Left ventricle myocardium superior (tissue), 1 donor: ENCODE measurements at places on chromosomes 4 and X.
A peak's percentile ranks its signal among the peaks of the same experiment; 100 is the strongest.

DNA sequence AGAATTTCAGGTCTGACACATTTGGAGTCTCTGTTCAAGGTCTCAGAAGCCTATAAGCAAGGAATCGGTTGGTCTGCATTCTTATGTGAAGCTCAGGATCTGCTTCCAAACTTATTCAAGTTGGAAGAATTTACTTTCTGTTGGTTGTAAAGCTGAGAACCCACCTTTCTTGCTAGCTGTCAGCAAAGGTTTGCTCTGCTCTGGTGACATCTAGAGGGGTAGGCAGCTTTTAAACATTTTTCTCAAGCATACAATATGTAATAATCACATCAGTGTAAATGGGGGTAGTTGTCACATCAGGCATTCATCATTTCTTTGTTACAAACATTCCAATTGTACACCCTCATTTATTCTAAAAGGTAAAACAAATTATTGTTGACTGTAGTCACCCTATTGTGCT is 935.2 kb downstream of the TRAM1L1 start:
- DNase-seq: no peak

GRCh38 chr4:165563851-165564250 is 185.0 kb downstream of the CPE start:
- no peak for DNase-seq

GRCh38 chrX:97766501-97767095 is 882.9 kb downstream of the RPA4 start:
- no peak for DNase-seq

GRCh38 chr4:113444386-113444785 is 317.2 kb downstream of the CAMK2D start:
- DNase-seq: no peak

DNA sequence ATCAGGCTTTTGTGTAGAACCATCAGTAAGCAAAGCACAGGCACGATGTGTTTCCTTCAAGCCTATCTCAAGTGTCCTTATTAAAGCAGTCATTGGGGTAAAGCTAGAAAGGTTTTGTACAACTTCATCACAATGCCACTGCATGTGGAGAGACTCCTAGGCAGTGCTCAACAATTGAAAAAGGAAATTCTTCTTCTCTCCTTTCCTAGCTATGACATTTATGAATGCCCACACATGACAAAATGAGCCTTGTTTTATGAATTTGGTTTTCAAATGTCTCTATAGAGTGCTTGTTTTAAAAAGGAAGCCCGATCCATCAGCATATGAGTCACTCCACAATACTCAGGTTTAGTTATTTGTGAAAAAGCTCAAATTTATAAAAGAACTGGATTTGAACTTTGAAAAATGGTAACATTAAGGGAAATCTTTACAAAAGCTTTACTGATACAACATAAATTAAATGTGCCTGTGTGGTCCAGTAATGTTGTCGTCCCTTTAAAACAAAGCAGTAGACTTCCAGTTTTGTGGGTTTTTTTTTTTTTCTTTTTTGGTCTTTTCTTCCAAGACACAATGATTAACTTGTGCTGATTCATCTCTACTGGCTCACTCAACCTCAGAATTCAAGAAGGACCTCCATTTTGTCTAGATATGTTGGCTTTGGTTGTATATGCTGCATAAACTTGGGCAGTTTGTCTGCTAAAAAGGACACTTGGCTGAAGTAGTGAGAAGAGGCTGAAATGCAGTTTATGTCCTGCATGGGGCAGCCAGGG is 273.8 kb downstream of the GASK1B start:
- DNase-seq: no peak

DNA sequence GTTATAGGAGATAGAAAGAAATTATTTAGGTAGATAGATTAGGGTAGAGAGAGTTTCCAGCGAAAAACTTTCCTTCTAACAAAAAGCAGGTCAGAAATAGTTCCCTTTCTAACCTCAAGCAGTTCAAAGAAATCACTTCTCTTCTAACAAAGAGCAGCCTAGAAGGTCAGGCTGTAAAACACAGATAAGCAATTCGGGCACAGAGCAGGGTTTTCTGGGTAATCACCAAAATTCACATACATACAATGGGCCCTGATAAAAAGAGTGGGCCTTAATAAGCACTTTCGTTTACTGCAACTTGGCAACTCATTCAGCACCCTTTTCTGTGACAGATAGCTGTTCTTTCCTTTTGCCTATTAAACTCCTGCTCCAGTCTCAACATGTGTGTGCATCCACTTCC is 13.4 kb upstream of the NAF1 start:
- no peak for DNase-seq

DNA sequence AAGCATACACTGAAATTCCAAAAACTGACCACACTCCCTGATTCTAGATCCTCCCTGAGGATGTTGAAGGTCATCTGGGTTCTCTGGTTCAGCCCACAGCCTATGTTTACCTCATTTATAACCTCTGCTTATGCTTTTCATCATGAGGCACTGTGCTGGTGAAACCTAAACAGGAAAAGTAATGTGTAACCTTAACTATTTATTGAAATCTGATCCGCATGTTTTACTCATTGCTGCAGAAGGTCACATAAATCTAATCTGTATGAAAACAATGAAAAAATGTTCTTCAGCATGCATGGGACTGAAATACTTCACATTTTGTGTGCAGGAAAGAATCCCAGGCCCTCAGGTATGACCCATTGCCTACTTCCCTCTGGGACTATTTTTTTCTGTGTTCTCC is 30.3 kb downstream of the UCHL1 start:
- DNase-seq: no peak

DNA sequence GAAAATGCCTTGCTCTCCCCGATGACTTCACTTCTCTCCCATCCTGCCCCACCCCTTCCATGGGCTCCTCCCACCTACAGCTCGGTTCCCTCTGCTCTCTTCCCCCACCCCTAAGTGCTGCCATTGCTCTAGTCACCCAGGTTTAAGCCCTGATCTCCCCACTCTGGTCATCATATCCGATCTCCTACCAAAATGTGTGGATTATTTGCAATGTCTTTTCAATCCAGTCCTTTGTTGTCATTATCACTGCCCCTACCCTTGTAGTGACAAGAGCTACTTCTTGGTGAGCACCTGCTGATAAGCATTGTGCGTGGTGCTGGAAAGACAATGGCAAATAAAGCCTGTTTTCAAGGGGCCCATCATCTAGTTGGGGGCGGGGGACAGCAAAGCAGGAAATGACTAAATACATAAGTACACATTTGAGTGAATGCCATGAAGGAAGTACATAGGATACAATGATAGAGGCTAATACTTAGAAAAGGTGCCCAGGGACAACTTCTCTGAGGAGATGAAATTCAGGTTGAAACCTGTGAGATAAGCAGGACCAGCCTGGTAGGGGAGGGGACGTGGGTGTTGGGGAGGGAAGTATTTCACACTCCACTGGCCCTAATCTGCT is 63.8 kb downstream of the DLG3 start:
- DNase-seq: no peak

DNA sequence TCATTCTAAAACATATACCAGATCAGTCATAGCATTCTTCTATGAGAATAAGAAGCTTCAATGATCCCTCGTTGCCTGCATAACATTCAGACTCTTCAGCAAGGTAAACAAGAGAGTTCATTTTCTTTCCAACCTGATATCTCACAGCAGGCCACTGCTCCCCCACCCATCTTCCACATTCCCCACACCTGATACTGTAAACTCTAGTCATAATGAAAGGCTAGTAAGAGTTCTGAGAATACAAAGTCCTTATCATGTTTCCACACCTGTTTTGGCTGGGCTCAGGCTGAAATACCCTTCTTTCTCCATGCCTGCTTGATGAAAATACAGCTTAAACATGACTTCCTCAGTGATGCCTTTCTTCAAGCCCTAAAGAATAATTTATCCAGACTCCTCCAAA is 2.3 kb upstream of the AASDH start:
- DNase-seq: no peak

DNA sequence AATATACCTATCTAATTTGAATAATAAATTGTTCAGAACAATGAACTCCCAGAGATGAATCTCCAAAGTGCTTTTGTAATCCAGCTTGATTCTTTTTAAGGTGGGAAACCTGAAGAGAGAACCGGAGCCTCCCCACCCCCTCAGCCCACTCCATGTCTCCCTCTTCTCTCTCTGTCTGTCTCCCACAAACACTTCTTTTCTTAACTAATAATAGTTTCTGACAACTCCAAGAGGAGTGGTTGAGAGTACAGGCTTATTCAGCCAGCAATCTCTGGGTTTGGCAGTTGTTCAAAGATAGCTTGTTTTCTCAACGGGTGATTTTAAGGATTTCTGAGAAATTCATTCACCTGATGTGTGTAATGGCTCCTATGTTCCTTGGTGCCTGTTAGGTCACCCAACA is 23.4 kb downstream of the PPP4R3C start:
- DNase-seq: no peak

- DNase-seq: peak; percentile 68
Measured at GRCh38 chr4:184163813-184164212, 53.9 kb downstream of the ENPP6 start.

DNA sequence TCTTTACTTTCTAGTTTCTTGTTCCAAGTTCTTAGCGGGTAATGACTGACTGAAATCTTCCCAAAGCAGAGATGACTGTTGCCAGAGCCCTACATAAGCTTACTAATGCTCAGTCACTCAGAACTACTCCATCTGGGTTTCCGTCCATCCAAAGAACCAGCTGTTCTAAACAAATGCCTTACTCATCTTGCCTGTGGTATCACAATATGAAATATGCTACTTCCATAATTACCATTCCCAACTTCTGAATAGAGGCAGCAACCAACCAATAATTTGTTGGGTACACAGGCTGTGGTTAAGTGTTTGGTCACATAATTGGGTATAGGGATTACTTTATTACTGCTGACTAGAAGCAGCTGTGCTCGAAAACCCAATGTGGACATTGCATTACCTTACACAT is 930.2 kb upstream of the DIAPH2 start:
- DNase-seq: no peak

DNA sequence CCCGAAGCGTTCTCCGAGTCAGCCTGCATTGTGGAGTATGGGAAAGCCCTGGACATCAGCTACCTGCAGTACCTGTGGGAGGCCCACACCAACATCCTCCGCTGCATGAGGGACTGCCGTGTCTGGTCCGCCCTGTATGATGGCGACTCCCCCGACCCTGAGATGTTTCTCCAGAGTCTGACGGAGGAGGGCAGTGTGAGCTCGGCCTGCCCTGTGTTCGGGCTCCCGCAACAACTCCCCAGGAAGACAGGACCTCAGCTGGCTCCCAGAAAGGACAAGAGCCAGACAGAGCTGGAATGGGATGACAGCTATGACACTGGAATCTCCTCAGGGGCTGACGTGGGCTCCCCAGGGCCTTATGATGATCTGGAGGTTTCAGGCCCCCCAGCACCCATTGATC is 111.3 kb downstream of the GATB start:
- no peak for DNase-seq

- DNase-seq: no peak
Measured at GRCh38 chr4:184402239-184402638, 72.1 kb downstream of the IRF2 start.

GRCh38 chr4:89123451-89123851 is 12.1 kb downstream of the TIGD2 start:
- DNase-seq: no peak

- DNase-seq: no peak
Measured at GRCh38 chr4:153798420-153798819, 9.5 kb upstream of the SFRP2 start.

- DNase-seq: no peak
Measured at GRCh38 chr4:48255072-48255958, 14.3 kb downstream of the TEC start.

GRCh38 chr4:144557404-144557803 is 88.6 kb upstream of the HHIP start:
- no peak for DNase-seq

DNA sequence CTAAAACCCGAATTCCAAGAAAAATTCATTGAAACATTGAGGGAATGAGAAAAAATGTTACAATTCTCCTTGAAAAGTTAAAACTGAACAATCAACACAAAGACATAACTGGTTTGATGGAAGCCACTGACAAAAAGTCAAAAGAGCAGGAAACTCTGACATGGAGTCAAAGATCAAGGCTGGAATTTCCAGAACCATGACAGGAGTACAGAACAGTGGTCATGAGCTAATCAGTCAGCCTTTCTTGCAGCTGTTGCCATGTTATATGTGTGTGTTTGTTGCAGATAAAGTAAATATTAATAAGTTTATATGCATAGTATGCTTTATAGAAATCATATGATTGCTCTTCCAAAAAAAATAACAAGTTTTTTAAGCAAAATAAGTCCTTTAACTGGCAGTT is 184.7 kb upstream of the HCCS start:
- no peak for DNase-seq

DNA sequence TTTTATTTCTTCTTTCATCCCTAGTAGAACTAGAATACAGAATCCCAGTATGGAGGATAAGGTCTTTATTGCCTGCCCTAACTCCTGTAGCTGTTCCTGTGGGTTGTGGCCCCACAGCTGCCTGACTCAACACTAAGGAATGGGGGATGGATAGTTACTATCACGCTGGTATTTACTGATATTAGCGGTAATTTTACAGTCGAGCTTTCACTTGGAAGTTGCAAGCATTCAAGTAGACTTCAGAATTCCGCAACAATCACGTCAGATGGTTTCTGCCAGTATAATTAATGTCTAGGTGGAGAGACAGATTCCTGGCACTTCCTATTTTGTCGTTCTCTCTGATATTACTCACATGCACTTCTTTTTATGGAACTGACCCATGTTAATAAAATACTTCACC is 489.8 kb downstream of the PABPC4L start:
- DNase-seq: no peak

DNA sequence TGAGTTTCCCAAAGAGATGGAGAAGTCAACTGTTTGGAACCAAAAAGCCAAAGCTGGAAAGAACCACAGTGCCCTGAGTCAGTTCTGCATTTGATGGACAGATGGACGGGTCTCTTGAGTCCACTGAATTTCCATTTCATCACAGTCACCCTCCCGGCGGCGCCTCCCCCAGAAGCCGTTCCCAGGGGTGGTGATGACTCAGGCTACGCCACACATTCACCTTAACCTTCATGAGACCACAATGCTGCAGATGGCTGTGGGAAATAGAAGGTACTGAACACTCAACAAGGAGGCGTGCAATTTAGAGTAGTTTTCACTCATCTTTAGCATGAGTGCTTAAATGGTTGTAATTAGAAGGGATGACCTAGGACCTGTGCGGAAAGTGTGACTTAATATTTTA is 61.3 kb downstream of the STOX2 start:
- no peak for DNase-seq

GRCh38 chr4:82677327-82677726 is 115.5 kb upstream of the TMEM150C start:
- DNase-seq: no peak

- no peak for DNase-seq
Measured at GRCh38 chrX:22969411-22969810, 30.3 kb upstream of the DDX53 start.

GRCh38 chr4:16686195-16686594 is 212.2 kb downstream of the LDB2 start:
- DNase-seq: no peak

GRCh38 chr4:905485-906338 is 26.4 kb downstream of the GAK start:
- DNase-seq: peak; percentile 19

DNA sequence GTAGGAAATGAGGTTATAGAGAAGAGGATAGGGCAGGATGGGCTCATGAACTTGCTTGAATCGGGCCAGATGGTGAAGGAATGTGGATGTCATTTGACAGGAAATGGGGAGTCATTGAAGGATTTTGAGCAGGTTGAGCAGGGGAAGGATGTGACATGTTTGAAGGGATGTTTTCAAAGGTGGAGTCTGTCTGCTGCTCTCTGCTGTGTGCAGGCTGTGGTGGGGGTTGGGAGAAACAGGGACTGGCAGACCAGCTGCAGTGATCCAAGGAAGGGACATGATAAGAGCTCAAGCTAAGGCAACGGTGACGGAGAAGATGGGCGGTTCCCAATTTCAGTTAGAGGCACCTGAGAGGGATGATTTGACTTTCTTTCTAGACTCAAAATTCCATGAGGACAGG is 14.0 kb upstream of the XPNPEP2 start:
- no peak for DNase-seq
